ENCODE measurements at places on chromosomes 4 and X.

DNA sequence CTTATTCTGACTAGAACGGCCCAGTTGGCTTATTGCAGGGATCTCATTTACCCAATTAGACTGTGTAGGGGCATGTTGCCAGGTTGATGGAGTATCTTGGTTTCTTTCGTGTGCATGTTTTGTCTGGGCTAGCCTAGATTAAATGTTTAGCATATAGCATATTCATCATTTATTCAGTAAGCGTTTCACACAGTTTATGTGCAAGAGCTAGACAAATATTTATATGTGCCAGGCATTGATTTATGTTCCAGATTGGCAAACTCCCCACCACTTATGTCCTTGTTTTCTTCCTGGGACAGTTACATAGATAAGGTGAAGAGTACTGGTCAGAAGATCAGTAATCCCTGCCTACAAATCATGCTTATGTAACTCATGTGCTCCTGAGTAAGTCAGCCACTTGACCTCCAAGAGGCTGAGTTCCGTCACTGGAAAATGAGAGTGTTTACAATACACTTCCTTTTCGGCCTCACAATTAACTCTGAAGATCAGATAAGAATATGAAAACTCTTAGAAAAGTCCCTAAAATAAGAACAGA is 57.2 kb downstream of the RUFY3 start:
- no peak for DNase-seq

DNA sequence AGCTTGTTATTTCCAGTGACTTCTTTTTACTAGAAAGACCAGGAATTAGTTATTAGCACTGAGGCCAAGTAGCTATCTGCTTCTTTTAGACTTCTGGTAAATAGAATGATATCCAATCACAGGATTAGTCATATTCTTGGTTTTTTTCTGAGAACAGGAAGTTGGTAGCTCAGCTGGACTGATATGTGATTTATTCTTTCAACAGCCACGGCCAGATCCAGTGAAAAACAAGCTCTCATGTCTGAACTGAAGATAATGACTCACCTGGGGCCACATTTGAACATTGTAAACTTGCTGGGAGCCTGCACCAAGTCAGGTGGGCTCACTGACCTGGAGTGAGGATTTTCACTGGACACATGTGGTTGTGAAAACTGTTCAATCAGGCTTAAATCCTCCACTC is 48.6 kb downstream of the PDGFRA start:
- no peak for DNase-seq

DNA sequence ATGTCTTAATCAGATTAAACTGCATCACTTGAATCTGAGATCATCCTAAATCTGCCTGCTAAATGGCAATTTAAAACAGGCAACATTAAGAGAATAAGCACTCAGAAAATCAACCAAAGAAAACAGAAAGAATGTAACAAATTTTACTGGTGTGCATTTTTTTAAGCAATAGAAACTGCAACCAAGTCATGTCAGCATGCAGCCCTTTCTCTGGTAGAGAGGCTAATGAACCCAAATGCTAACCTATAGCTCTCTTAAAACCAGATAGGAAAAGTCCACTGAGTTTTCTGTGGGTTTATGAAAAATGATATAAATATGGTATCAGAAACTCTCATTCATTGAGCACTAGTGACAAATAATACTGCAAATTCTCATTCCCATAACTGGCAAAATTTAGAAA is 35.6 kb downstream of the COL25A1 start:
- no peak for DNase-seq

DNA sequence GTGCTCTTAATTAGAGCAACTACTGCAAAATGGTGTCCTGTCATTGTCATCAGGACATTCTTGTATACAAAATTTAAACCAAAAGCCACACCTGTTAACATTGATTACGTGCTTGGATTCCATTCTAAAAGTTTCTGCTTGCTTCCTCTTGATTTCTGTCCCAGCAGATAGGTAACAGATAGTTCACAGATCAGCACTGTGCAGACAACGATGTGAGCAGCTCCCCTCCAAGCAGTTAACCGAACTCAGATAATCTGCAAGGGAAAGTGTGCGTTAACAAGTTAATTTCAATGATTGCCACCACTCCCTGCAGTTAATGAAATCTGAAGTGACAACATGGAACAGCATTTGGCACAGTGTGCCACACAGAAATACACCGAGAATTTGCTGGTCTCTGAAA is 54.4 kb upstream of the RELL1 start:
- DNase-seq, result no peak

DNA sequence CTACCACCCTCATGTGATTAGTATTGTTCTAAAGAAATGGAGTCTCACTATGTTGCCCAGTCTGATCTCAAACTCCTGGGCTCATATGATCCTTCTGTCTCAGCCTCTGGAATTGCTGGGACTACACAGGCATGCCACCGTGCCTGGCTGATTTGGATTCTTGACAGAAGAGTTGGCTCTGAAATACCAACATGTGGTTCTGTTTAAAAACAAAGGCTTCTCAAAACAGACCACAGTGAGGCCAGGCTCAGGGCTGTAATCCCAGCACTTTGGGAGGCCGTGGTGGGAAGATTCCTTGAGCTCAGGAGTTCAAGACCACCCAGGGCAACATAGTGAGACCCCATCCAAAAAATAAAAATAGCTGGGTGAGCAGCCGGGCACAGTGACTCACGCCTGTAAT is 126.7 kb downstream of the DHRSX start:
- DNase-seq, result no peak
